ENCODE measurements at places on chromosomes 6 and 20. TPM values are rescaled to one million over a fixed set of nuclear protein-coding genes. Genes with fewer than 3 reads are reported as not detected.

MAS1 gene
- not detected for total RNA-seq

BACH2 gene
- 30.3 TPM for total RNA-seq

GRCh38 chr6:12354499-12354898 is 64.3 kb downstream of the EDN1 start:
- H3K36me3 ChIP-seq: no peaks in the 10 kb centered on the region
- no peaks in the 10 kb centered on the region for H3K27me3 ChIP-seq
- no peak for DNase-seq
- H3K27ac ChIP-seq: no peak overlapping the region
- no peaks in the 10 kb centered on the region for H3K4me1 ChIP-seq

C6orf58 gene
- total RNA-seq: not detected

GRCh38 chr6:12546410-12547002 is 170.1 kb upstream of the PHACTR1 start:
- no peak for DNase-seq
- no peak overlapping the region for H3K4me3 ChIP-seq
- H3K27ac ChIP-seq: no peak overlapping the region
- no peaks in the 10 kb centered on the region for H3K27me3 ChIP-seq
- no peaks in the 10 kb centered on the region for H3K36me3 ChIP-seq

DNA sequence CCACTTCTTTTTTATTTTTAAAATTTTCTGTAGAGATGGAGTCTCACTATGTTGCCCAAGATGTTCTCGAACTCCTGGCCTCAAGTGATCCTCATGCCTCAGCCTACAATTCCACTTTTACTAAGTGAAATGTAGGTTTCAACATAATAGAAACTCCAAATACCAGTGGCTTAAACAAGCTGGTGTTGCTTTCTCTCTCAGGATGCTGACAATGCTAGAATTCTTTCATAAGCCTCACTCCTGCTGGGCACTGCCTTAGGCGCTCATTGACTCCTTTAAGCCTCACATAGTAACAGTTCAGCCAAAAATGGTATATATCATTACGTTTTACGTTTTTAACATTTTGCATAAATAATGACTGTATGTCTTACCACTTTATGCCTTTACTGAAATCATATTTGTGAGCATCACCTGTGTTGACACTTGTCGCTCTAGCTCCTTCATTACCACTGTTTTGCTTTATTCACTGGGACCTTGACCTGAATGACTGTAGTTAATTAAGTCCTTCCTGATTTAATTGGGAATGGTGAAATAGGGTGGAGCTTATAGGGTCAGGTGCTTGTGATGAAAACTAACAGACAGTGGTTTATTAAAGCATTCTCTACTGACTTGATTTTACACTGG is 3.9 kb upstream of the CST9 start:
- H3K27ac ChIP-seq: no peak overlapping the region
- H3K36me3 ChIP-seq: no peaks in the 10 kb centered on the region
- no peak for DNase-seq
- no peak overlapping the region for H3K4me3 ChIP-seq

GRCh38 chr6:118815495-118815894 is 78.5 kb upstream of the ASF1A start:
- H3K4me1 ChIP-seq: peaks cover 39% of the 10 kb centered on the region
- no peaks in the 10 kb centered on the region for H3K27me3 ChIP-seq
- H3K36me3 ChIP-seq: peaks cover 41% of the 10 kb centered on the region
- no peak overlapping the region for H3K4me3 ChIP-seq
- no peak for DNase-seq

- peak within 1 kb of the TSS; percentile 70 for H3K4me3 ChIP-seq
- no peak within 1 kb of the TSS for H3K27ac ChIP-seq
- peaks cover 2% of the 10 kb centered on the region for H3K27me3 ChIP-seq
- peaks cover 22% of the 10 kb centered on the region for H3K4me1 ChIP-seq
- peak; percentile 62 for DNase-seq
These were observed at the start of gene SYCP2 for GRCh38 chr20:59933296-59933848. TSS of gene SYCP2 (minus strand) at chr20:59933637. CDS start at chr20:59922413, 11,224 bp downstream.

ACTL10 gene
- 3.7 TPM for total RNA-seq

DNA sequence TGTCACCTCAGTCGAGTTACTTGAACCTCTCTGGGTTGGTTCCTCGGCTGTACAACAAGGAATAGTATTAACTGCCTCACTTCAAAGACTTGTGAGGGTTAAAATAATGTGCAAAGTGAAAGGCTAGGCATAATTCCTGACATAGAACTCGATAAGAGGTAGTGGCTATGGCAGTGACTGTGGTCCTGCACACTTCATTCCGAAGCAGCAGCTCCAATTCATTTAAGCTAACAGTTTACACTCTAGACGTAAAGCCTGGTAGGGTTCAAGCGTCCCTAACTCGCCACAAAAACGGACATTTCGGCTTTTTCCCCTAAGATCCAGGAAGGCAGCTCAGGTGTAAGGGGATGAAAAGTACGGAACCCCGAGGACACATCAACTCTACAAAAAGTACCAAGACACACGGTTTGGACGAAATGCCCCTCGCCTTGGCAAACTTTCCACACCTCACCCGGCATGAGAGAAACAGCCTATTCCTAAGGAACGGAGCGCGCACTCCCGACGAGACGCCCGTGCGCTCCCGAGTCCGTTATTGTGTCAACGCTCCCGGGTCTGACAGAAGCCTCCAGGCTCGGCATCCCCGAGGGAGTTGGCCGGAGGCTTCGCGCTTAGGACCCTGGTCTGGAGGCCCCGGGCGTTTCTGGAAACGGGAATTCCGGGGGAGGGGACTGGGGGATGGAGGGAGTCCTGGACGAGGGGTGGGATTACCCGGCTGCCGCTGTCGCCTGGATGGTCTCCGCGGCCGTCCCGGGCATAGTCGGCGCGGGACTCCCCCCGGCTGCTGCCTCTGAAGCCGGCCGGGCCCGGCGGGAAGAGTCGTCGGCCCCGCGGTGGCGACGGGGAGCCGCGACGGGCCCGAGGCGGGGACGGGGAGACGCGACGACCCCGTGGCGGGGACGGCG is 937 bp downstream of the ZNF318 start:
- H3K27me3 ChIP-seq: peaks cover 3% of the 10 kb centered on the region
- peaks cover 21% of the 10 kb centered on the region for H3K36me3 ChIP-seq
- peak overlapping the region; percentile 84 for H3K4me3 ChIP-seq
- H3K4me1 ChIP-seq: peaks cover 27% of the 10 kb centered on the region
- no peak for DNase-seq

- H3K4me3 ChIP-seq: no peak overlapping the region
- peaks cover 5% of the 10 kb centered on the region for H3K27me3 ChIP-seq
- H3K4me1 ChIP-seq: no peaks in the 10 kb centered on the region
- no peaks in the 10 kb centered on the region for H3K36me3 ChIP-seq
- no peak for DNase-seq
These were observed 212.9 kb downstream of the COL19A1 start for GRCh38 chr6:70079241-70079640.

GRCh38 chr6:139982195-139982594 is 607.7 kb upstream of the CITED2 start:
- H3K36me3 ChIP-seq: no peaks in the 10 kb centered on the region
- no peak overlapping the region for H3K27ac ChIP-seq
- H3K4me3 ChIP-seq: no peak overlapping the region
- no peaks in the 10 kb centered on the region for H3K4me1 ChIP-seq
- DNase-seq: no peak

DNA sequence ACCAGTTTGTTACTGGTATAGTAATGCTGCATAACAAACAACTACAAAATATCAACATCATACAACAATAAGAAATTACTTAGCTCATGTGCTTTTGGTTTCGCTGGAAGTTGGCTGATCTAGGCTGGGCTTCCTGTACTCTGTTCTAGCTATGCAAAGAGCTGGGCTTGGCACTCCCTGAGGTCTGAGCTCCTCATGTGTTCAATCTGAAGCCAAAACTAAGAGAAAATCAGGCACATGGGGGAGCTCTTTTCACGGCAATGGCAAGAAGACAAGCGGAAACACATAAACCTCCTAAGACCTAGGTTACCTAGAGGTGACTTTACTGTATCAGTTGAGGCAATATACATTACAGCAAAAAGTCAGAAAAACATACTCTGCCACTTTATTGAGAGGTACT is 574.2 kb downstream of the KHDRBS2 start:
- no peaks in the 10 kb centered on the region for H3K4me1 ChIP-seq
- no peaks in the 10 kb centered on the region for H3K27me3 ChIP-seq
- no peak for DNase-seq

GRCh38 chr6:41840326-41840725 is 52.8 kb downstream of the TOMM6 start:
- no peaks in the 10 kb centered on the region for H3K36me3 ChIP-seq
- no peak overlapping the region for H3K4me3 ChIP-seq

TFAP2C gene
- not detected for total RNA-seq
